ENCODE measurements at places on chromosomes 5 and 9.

DNA sequence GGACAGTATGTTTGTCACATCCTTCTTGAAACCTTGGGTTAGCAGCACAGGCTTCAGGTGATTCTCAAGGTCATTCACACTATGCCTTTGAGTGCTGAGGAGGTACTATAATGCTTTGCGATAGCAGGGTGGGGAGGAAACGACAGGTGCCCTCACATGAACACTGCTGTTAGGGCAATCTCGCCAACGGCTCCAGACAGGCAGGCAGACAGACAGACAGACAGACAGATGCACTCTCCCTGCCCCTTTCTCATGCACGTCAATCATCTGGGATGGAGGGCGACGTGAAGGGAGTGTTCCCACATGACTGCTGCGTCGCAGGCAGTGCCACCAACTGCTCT, 82.9 kb downstream of the RAPGEF1 start:
- DNase-seq, result no peak

DNA sequence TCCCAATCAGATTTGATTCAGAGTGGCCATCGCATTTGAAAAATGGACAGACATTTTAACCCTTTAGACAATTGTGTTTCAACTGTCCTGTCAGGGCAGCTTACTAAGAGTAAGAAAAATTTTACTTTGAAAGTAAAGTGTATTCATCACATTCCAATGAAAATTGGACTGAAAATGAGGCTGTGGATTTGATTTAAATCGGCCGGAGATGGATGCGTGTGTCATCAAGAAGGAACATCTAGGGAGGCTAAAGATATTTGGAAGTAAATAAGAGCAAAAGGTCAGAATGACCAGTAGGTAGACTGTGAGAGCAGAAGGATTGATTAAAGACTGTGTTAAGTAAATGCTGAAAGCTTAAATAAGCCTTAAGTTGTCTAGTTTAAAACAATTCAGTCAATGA, 1.5 kb downstream of the ZCCHC7 start:
- DNase-seq, result no peak

- DNase-seq, result no peak
Measured at GRCh38 chr5:159057996-159058395, 41.7 kb downstream of the EBF1 start.

DNA sequence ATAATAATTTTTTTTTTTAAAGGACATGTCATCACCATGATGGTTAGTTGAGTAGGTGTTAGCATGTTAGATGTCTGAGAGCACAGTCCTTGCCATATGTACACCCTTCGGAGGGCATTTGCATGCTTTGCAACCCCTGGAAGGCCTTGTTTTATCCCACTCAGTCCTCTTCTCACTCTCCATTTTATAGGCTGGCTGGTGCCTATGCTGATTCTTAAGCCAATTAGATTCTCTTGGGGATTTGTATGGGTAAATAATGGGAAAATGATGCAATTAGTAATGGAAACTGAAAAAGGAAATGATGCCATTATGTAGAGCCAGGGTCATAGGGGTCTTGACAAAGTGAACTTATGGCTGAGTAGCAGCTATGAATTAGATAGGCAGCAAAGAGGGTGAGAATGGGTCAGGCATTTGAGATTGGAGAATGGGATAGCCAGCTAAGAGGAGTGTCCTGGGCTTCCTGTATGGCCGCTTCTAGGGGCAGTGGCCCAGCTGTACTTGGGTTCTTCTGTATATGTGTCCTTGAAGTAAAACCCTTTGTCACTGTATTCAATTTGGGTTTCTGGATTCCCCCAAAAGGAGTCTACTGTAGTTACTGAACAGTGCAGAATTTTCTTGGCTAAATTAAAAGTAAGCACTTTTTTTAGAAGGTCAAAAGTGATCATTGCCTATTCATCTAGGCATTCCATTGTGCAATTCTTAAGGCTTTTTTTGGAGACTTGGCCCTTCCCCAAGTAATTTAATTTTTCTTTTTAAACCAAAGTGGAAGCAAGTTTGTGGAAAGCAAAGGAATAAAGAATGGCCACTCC, 31.6 kb downstream of the LRRTM2 start:
- no peak for DNase-seq

DNA sequence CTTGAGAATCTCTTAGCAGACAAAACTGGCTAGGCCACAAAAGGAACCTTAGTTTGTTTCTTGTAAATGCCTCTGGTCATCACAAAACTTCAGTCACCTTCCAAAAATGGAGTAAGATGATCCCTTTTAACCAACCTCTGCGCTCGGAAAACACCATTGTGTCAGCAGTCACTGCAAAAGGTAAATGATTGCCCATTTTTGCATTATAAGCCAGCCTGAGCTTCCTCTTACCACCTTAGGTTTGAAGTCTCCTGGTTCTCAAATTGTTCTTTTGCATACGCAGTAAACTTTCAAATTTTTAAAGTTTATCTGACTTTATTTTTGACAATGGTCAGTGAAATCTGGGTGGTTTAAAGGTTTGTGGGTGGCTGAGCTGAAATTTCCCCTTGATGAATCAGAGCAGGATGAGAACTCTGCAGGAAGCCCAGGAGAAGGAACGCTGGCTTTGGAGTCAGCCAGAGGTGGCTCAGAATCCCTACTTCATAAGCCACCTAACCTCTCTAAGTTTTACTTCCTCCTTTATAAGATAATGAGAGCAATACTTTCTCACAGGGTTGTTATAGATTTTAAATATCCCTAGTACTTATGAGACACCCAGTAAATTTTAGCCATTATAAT, 131.4 kb downstream of the MED10 start:
- no peak for DNase-seq

GRCh38 chr5:117792476-117792875, 1195.9 kb downstream of the DTWD2 start:
- DNase-seq, result no peak

GRCh38 chr9:132594412-132594811, 12.0 kb downstream of the BARHL1 start:
- no peak for DNase-seq

GRCh38 chr9:5553211-5553610, 42.9 kb downstream of the PDCD1LG2 start:
- DNase-seq, result no peak

- no peak for DNase-seq
Measured at GRCh38 chr5:56457887-56458812, 225.0 kb upstream of the ANKRD55 start.

- no peak for DNase-seq
Measured at GRCh38 chr5:179222246-179223017, 122.8 kb downstream of the ADAMTS2 start.

DNA sequence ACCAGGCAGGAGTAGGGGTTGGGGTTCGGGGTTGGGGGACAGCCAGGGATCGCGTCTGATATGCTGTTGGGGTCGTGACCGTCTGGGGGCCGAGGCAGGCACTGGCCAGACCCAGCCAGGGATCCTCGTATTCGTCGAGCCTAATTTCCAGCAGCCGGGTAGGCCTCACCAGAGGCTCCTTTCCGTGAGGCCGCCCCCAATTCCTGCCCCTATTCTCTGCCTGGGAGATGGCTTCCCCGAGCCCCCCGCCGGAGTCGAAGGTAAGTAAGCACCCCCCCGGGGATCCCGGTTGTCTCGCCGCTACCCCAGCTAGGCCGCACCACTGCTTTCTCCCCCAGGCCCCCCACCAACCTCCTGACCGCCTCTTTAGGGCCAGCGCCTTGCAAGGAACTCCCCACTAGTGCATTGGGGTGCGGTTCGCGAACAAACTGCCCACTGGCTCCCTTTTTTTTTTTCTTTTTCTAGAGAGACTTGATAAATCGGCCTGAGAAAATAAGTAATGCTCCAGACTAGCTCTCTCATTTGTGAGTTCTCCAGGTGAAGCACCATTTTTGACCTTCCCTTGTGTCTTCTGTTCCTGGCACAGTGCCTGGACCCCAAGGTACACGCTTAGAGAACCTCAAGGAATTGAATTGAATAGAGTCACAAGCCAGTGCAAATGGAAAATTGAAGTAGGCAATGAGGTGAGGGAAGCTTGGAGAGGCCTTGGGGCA, 435 bp downstream of the ZNF189 start:
- DNase-seq, result no peak

- peak; percentile 17 for DNase-seq
Measured at GRCh38 chr9:133375116-133375723, 640 bp downstream of the SURF4 start.

DNA sequence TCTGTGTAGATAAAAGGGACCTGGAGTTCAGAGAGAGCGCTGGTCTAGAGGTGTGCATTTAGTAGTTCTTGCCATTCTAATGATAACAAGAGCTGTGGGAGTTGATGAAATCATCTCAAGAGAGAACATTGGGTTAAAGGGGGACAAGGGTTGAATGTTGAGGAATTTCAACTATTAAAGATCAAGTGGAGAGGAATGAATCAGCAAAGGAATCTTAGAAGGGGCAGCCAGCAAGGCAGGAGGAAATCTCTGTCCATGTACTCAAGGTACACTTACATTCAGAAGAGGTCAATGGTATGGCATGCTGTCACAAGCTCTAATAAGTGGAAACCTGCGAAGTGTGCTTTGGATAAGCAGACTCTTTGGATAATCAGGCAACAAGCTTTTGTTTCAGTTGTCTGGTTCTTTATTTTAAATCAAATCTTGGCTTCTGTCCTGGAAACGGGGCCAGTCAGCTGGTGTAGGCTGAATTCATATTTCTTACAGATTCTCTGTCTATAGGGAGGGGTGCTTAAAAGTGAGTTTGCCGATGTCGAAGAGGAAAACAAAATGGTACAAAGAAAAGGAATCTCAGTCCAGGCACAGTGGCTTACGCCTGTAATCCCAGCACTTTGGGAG, 320.5 kb upstream of the CD180 start:
- DNase-seq, result no peak

DNA sequence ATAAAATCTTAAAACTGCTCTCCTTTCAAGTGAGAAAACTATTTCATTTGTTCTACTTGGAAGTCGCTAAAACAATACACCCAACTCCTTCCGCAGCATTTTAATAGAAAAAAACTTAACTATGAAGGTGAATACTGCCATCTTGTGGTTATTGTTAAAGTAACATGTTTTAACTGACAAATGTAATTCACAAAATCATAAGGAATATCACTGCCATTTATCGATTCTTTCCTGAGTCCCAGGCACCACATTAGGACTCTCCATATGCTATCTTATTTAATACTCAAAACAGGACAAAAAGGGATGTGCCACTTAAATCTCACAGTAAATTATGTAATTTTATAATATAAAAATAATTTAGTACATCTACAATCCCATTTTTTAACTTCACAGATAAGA, 130.5 kb upstream of the ITGA1 start:
- peak; percentile 31 for DNase-seq

DNA sequence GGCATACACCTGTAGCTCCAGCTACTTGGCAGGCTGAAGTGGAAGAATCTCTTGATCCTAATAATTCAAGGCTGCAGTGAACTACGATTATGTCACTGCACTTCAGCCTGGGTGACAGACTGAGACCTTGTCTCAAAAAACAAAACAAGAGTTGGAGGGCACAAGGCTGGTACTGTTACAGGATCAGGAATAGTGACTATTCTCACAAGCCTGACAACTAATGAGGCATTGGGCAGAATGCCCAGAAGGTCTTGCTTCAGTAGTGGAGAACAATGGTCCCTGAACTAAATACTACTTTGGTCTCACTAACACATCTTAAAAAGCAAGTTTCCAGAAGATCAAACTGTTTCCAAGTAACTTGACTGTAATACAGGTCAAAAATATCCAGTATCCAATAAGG, 182.9 kb upstream of the RFX3 start:
- DNase-seq, result no peak

- no peak for DNase-seq
Measured at GRCh38 chr5:132019857-132020555, 8.5 kb upstream of the ACSL6 start.

DNA sequence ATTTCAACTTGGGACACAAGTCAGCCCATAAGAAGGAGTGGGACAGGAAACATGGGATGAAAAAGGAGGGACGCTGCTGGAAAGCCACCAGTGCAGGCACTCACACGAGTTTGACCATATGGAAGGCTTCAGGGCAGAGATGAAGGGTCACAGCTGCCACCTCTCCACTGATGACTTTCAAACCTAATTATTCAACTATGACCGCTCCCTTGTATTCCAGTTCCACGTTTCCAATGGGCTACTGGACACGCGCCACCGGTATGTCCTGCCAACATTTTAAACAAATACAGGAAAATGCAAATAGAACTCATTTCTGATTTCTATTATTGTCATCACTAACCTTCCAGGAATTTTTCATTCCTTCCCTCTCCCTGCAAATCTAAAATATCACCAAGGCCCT, 134.7 kb downstream of the SLC1A3 start:
- no peak for DNase-seq

- no peak for DNase-seq
Measured at GRCh38 chr5:17966640-17967402, 332.6 kb downstream of the TAF11L14 start.

- DNase-seq, result no peak
Measured at GRCh38 chr5:123207081-123207537, 118.1 kb downstream of the PRDM6 start.

DNA sequence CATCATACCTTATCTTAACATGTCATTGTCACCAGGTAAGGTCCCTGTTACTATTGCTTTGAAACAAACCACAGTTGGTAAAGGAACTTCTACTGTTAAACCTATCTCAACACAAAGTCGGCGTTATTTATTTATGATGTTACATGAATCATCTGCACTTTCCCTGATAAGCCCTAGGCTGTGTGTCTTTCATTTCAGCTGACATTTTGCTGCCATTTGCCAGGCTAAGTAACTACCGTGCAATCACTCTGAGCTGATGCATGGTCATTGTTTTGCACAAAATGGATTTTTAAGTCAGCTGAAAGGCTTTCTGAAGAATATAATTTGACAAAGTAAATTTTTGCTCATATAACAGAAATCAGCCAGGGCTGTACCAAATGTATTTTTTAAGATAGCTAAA, 546.5 kb downstream of the ZNF608 start:
- no peak for DNase-seq

DNA sequence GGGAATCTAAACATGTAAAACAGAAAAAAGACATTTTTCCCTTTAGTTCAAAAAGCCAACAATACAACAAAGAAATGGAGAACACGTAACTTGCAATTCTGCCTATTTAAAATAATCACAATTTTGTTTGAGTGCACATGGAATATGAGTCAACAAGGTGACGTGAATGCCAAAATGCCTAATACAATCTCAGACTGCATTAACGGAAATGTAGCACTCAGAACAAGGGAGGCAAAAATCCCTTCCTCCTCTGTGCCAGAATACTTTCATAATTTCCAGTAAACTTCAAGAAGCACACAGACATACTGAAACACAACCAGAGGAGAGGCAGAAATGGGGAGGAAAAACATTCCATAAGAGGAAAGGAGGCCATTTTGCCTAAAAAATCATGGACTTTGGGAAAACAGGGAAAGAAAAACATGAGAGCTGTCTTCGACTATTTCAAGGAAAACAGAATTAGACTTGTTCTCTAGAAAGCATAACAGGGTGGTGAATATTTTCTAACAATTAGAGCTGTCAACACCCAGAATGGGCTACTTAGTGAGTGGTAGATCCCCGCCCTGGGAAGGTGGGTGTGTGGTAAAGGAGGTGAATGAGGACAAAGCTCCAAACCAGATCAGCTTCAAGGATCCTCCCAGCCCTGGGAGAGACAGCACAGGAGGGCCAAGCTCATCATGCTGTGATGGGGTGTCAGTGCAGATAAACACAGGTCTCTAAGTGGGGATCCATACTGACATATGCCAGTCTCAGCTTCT, 48.2 kb downstream of the ABCA1 start:
- no peak for DNase-seq

GRCh38 chr5:174724484-174725260, at the start of gene MSX2:
TSS of gene MSX2 (plus strand) at chr5:174724582. CDS start at chr5:174724660, 78 bp downstream.
- no peak for DNase-seq

- no peak for DNase-seq
Measured at GRCh38 chr9:13485068-13485596, 205.6 kb upstream of the MPDZ start.

- no peak for DNase-seq
Measured at GRCh38 chr9:26339796-26340195, 552.8 kb downstream of the CAAP1 start.

Measured in CD14-positive monocyte (primary cell).